ENCODE measurements at places on chromosomes 16 and 17.

DNA sequence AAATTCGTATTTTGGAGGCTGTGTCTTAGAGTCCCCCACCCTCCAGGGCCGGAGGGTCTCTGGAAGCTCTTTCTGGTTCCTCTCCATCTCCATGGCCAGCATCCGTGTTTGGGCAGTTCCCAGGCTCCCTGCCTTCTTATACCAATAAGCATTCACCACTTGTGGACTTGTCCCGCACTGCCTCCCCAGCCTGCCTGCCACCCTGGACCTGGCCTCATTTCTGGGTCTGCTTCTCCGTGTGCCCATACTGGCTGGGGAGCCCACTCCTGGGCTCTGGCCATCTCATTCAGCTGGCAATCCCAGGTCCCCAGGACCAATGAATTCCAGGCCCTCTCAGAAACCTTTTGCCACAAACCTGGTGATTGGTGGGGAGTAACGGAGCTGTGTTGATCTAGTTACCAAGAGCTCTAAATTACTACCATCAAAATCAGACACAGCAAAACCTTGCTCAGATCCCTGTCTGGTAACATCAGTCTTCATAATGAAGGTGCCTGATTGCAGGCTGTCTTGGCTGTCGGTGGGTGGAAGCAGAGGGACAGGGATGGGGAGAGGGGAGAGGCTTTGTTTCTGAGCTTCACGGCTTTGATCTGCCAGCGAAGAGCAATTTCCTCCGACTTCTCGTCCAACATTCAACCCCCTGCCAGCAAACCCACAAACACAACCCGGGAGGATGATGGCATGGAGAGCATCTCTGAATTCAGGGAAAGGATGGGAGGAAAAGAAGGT lies 27.7 kb upstream of the CRHR1 start:
- no peak for DNase-seq

DNA sequence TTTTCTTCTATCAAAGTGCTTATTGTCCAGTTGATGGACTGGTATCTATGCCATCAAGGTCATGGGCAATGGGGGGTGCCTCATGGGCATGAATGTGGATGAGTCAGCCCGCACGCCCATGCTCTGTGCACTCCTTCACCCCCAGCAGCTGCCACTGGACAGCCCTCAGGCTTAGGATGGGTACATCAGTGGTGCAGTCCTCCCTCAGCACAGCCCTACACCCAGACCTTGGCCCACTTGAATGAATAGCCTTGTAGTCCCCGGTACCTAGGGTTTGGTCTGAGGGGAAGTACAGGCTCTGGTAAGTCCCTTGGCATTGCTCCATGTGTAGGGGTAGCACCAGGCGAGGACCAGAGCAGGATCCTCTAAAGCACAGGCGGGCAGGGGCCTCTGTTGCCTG lies 10.4 kb upstream of the GNA13 start:
- peak; percentile 54 for DNase-seq

DNA sequence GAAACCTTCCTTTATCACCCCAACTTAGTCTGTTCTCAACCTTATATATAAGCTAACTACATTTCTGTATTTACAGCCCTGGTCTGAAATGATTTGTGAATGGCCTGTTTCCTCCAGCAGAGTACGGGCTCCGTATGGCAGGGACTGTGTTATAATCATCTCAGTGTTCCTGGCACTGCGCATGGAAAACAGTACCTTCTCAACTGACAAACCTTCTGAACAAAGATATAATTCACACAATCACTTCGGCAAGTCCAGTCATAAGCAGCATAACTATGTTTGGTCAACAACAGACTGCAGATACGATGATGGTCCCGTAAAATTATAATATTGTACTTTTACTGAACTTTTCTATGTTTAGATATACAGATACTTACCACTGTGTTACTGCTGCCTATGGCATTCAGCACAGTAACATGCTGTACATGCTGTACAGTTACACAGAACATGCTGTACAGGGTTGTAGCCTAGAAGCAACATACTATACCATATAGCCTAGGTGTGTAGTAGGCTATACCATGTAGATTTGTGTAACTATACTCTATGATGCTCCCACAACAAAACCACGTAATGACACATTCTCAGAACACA lies 30.0 kb downstream of the ANKFY1 start:
- DNase-seq: no peak

DNA sequence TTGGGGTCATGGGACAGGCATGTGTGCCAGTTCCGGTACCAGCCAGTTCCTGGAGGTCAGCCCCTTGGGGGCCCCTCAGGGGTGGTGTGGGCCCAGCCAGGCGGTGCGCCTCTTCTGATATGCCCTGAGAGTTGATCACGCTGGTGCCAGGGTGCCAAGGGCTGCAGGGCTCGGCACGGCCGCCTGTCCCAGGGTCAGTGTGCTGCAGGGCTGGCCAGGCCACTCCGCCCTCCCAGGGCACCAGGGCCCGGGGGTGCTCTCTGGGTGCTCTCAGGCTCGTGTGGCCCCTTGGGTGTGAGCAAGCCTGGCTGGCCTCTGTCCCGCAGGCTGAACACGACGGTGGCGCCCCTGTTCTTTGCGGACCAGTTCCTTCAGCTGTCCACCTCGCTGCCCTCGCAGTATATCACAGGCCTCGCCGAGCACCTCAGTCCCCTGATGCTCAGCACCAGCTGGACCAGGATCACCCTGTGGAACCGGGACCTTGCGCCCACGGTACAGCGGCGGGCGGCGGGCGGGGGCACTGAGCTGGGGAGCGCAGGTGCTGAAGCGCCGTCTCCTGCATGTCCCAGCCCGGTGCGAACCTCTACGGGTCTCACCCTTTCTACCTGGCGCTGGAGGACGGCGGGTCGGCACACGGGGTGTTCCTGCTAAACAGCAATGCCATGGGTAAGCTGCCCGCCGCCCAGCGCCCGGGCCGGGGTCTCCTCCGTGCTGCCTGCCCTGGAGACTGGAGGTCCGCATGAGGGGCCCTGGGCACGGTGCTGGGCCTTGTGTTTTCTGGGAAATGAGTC lies 6.0 kb downstream of the GAA start:
- DNase-seq: no peak

DNA sequence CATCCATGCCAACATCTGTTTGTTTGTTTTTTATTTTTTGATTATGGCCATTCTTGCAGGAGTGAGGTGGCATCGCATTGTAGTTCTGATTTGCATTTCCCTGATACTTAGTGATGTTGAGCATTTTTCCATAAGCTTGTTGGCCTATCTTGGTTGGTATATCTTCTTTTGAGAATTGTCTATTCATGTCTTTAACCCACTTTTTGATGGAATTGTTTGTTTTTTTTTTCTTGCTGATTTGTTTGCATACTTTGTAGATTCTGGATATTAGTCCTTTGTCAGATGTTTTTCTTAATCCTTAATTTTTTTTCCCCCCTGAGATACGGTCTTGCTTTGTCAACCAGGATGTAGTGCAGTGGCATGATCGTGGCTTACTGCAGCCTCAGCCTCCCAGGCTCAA lies 43.0 kb downstream of the RNF135 start:
- no peak for DNase-seq

DNA sequence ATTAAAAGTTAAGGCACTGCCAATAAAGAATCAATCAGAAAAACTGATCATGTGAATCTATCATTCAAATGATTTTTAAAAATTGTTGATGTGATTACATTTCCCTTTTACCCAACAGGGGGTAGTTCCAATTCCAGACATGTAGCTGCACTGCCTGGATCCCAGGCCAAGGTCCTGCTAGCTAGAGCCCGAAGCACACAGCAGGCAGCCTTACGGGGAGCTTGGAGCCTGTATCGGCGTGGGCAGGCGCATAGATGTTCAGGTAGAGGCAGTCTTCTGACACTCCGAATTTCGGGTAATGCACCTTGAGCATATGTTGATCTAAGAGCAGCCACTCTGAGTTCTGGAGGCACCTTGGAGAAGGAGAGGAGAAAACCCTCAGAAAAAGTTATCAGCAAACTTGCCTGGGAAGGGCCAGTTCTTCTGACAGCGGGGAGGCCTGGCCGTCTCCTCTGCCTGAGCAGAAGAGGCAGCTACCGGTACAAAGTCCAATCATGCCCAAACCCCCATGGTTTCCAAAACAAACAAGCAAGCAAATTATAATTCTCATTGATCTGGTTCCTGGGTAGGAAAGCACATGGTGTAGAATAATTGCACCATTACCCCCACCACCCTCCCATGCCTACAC lies 3.6 kb downstream of the CES5A start:
- no peak for DNase-seq

DNA sequence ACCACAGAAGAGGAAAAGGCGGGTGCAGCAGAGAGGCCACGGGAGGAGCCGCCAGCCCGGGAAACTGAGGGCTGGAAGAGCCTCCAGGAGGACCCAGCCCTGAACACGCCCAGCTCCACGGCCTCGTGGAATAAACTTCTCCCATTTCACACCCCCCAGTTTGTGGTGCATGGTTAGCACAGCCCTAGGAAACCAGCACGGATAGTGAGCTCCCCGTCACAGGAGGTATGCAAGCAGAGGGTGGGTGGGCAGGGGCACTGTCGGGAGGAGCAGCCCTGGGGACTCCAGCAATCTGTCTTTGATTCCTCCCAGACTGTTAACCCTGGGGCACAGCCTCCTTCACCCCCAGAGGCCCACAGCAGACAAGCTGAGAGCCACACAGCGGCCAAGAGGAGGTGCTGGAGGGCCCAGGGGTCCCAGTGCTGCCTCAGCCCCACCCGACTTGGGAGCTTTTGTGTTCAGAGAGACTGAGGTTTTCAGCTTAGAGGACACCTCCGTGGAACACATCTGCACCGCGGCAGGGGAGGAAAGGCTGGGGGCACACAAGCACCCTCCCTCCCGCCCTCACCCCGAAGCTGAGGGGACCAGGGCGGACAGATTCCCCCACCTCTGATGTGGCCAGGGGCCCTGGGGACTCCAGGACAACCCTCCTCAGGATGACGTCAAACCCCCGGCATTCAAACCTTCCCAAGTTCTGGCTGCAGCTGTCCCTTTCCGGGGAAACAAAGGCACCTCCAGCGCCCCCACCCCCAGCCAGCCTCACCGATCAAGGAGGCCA lies 1.7 kb upstream of the IL17C start:
- DNase-seq: no peak

DNA sequence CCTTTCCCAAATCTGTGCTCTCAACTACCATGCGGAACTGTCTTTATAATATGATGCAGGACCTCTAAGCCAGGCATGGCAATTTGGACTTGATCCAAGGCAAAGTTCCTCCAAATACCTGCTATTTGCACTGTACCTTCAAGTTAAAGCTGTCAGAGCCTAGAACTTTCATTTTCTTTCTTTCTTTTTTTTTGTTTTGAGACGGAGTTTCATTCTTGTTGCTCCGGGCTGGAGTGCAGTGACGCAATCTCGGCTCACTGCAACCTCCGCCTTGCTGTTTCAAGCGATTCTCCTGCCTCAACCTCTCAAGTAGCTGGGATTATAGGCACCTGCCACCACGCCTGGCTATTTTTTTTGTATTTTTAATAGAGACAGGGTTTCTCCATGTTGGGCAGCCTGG lies 51.7 kb downstream of the ARHGAP27 start:
- DNase-seq: no peak

DNA sequence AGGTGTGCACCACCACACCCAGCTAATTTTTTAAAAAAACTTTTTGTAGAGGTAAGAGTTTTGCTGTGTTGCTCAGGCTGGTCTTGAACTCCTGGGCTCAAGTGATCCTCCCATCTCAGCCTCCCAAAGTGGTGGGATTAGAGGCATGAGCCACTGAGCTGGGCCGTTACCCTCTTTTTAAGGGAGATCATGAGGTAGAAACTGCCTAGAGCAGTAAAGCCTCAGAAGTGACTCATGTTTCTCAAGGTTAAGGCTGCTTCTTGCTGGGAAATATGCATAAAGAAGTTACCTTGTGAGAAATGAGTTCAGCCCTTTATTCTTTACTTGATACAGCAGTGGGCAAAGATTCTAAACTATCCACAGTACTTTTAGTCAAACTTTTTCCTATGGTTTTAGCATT lies 38.2 kb downstream of the GRB2 start:
- DNase-seq: peak; percentile 83

- DNase-seq: no peak
These were observed 181.5 kb upstream of the GSE1 start for GRCh38 chr16:85431431-85432124.

DNA sequence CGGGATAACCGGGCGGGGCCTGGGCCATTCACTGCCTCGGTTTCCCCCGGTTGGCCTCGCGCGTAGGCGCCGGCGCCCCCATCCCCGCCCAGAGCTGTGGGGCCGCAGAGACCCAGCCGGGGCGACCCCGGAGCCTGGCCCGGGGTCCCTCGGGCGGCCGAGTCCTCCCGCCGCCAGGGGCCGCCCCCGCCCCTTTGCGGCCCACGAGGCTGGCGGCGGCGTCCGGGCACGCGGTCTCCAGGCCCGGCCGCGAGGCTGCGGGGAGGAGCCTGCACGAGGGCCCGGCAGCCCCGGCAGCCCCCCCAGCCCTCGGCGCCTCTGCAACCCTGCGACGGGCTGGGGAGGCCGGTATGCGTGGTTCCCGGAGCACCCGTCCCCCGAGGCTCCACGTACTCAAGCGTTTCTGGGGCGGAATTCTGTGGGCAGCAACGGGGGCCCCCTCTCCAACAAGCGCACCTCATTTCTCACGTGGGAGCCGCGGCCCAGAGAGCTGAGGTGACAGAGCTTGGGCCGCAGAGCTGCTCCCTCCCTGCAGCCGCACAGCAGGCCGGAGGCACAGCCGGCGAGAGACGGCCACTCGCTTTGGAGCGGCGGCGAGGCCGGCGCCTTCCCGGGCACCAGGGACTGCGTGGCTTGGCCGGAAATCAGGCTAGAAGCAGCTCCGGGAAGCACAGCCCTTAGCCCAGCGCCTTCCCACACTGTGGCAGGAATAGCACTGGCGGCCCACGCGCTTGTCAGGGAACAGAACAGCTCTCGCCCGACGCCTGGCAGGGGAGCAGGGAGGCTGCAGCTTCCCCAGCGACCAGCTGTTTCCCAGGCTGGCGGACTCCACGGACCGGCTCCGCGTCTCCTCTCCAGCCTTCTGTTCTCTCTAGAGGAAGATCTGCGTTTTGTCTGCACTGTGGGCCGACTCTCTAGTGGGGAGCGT lies 867 bp upstream of the LIMD2 start:
- no peak for DNase-seq

GRCh38 chr17:49523706-49524472 lies 28.8 kb downstream of the NGFR start:
- DNase-seq: peak; percentile 93

GRCh38 chr17:3977387-3977786 lies 13.2 kb upstream of the ATP2A3 start:
- DNase-seq: no peak

DNA sequence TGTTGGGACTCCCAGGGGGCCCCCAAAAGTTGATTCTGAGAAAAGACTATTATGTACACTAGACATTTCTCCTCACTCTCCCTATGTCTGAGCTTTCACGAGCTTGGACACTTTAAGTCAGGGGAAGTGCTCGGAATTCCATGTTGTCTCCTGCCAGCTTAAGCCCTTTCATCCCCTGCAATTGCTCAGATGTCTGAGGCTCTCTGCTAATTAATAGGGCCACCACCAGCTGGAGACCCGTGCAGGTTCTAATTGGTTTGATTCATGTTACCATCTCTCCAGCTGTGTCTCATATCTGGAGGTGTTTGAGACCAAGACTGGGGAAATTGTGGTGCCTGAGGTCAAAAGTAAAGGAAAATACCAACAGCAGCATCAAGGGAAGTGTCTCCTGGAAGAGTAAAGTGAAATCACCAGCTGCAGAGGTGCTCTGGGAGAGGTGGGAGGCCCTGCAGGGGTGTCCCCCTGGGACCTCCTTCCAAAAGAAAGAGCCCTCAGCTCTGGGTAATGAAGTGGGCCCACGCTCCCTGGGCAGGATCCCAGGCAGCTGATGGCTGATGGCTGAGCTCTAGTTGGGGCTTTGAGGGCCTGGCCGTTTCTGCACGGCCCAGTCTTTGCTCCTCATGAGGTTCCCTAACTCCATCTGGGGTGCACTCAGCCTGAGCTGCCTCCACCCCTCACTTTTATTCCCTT lies 5.8 kb upstream of the UTS2R start:
- DNase-seq: no peak

All from M059J (cell line).